DMS53 (cell line): ENCODE measurements at places on chromosomes 1 and 21.

DNA sequence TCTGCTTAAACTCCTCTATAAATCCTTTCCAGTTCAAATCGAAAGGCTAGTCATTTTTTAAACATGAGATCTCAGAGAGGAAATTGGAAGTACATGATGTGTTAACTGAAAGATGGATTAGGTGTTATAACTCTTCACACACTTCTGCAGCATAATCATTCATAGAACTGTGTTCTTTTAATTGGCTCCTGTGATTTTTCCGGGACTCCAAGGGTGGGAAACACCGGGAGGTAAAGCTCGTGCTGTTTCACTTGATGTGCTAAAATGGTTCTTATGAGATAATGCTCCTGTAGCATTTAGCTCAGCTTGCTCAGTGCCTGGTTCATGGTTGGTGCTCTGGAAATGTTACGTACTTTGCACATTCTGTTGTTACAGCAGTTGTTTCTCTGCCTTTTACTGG is 40.2 kb downstream of the CC2D1B start:
- no peak for DNase-seq

DNA sequence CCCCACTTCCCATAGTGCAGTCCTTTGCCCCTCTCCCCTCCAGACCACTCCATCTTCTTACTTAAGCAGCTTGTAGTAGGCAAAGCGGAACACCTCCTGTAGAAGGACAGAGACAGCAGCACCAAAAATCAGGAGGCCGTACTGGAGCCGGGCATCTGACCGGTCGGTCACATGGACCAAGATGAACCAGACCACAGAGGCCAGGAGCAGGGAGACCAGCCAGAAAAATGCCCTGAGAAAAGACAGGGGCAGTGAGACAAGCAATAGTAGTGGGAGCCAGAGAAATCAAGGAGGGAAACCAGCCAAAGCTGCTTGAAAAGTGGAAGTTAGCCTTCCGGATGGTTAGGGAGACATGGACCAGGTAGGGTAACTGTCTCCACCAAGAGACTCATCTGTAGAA is 920 bp downstream of the APH1A start:
- DNase-seq: no peak

GRCh38 chr1:42961312-42962091 is 2.8 kb upstream of the SLC2A1 start:
- peak; percentile 94 for DNase-seq

DNA sequence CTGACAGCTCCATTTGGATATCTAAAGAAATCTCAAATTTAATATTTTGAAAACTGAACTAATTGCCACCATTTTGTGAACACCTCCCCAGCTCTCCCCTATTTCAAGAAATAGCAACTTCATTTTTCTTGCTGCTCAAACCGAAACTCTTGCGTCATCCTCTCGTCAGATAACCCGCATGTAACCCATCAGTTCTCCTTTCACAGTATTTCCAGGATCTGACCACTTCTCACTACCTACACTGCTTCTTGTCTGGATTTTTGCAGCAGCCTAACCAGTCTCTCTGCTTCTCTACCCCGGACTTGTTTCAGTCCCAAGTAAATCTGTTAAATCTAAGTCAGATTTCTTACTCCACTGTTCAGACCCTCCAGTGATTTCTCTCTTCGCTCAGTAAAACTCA is 75.6 kb downstream of the MTR start:
- no peak for DNase-seq

GRCh38 chr1:6077919-6078318 is 32.2 kb downstream of the KCNAB2 start:
- DNase-seq: no peak

DNA sequence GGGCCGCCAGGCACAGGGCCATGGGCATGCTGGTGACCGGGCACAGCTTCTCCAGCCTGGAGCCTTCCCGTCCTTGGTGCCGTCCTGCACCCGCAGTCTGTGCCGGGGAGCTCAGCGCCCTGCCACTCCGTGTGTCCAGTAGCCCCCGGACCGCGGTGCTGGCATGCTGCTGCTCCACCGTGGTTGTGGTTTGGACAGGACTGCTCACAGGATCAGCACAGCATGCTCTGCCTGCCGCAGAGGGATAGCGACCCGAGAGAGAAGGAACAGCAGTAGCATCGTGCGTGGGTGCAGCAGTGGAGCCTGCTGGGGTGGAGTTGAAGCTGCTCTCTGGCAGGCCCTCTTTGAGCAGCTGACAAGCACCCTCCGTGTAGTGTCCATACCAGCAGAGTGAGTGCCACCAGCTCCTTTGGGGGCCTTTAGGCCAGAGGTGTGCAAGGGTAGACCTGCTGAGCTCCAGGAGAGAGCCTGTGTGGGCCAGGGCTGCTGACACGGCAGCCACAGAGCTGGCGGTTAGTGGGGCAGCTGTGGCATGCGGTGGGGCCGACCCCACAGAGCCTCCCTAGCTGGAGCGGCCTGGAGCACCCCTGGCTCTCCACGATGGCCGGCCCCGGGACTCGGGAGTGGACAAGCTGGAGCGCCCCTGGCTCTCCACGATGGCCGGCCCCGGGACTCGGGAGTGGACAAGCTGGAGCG is 6.4 kb upstream of the PCBP3 start:
- DNase-seq: peak; percentile 23

DNA sequence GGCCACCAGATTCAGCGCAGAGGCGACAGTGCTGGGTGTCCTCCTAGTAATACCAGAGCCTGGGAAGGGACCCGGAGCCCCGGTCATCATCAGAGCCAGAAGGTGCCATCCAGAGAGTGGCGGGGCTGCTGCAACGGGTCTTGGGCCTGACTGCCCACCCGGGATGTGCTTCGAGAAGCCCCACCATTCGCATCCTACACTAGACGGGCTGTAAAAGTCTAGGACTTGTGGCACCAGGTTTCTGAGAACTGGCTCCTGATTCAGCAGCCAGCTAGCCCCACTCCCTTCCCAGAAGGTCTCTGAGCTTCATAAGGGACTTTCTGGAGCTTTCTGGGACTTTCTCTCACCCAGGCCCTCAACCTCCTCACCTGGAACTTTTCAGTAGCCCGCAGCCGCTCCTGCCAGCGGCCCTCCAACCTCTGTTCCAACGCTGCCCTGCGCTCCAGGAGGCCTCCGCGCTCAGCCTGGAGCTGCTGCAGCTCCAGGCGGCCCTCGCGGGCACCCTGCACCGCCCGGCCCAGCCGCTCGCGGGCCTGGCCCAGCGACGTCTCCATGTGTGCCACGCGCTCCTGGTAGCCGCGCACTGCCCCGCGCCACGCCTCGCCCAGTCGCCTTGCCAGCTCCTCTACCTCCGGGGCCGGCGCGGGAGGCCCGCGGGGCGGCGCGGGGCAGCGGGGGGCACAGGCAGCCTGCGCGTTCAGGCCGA is 940 bp downstream of the NES start:
- DNase-seq: peak; percentile 71

DNA sequence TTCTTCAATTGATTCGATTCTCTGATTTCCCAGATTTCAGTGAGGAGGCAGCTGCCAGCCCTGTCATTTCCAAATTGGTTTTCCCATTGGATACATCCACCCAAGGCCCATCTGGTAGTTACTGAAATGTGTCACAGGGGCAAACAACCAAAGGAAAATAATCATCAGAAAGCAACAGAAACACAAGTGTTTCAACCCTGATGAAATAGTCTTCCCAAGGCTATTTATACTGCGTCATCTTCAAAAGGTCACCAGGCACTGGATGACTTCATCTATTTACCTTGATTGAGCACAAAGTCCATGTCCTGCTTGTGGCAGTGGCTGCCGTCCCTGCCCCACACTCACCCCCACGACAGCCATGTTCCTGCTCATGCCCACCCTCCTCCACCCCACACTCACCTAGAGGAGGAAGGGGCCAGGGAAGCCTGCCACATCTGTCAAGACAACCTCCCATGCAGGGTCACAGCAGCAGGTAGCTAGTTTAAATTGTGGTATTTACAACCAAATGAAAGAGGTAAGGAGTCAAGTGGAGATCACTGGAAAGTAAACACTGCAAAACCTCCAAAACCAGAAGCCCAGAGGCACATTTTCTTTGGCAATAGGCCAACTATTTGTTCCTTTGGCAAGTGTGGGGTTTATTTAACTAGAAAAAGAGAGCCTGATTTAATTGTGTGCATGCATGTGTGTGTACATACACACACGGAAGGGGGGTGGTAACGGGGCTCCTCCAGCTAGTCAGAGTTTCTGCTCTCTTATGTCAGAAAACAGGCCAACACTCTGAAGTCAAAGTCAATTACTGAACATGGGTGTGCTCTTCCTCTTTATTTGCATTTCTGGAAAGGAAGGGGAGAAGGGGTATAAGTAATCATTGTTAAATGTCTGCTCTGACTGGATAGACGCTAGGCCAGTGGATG is 49.5 kb upstream of the RAB4A start:
- DNase-seq: peak; percentile 98

DNA sequence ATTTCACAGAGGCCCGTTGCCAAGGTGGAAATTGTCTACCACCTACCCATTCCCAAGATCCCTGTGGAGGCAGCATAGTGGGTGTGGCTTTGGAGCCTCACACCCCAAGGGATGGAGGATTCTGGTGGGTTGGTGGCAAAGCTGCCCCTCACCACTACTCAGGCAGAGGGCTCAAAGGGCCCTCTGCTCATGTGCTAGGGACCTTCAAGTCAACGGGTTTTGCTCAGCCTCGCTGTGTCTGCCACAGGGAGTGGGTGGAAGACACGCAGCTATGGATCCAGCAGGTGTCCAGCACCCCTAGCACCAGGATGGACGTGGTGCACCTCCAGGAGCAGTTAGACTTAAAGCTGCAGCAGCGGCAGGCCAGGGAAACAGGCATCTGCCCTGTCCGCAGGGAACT is 2.3 kb downstream of the DNALI1 start:
- DNase-seq: no peak

DNA sequence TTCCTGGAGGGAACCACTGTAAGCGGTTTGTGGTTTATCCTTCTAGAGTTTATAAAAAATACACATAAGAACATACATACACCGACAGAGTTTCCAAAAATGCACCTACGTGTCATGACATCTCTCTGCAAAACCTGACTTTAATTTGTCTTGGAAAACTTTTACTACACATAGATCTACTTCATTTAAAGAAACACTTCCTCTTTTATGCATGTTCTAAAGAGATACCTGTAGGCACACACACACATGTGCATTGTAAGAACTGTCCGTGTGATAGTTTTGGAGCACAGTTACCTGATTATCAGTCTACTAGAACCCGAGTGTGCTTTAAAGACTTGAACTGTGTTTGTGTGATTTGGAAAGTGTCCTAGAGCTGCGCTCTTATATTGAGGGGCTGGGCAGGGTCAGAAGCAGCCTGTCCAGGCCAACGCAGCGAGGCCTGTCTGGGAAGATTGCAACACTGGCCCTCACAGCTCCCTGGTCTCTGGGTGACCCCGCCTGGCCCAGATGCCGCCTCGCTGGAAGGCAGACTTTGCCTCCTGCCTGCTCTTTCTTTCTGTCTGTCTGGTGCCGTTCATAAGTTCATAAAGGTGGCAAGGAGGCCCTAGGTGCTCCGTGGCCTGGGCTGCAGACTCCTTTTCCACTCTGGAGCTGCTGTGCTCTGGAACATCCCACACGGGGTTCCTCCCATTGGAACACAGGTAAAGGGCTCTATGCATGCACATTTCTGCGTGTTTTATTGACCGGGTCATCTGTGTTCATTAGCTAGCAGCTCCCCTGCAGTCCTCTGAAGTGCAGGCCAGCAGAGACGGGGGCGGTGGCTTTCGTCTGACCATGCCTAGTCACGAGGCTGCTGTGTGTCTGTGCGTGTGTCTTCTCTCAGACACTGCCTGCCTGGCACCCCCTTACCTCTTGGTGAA is 46.3 kb downstream of the AGPAT3 start:
- DNase-seq: no peak

- DNase-seq: no peak
Measured at GRCh38 chr1:171141688-171142415, 43.2 kb upstream of the FMO2 start.

GRCh38 chr1:54254055-54254454 is 54.1 kb downstream of the MRPL37 start:
- DNase-seq: no peak

GRCh38 chr1:160624464-160624863 is 22.4 kb downstream of the SLAMF1 start:
- DNase-seq: no peak

- DNase-seq: no peak
Measured at GRCh38 chr1:221994274-221994698, 252.4 kb upstream of the DUSP10 start.

- DNase-seq: peak; percentile 94
Measured at GRCh38 chr1:47941609-47942239, 55.5 kb downstream of the TRABD2B start.

- no peak for DNase-seq
Measured at GRCh38 chr1:55347866-55348265, 132.7 kb upstream of the USP24 start.

- DNase-seq: no peak
Measured at GRCh38 chr1:81327103-81327710, 473.5 kb upstream of the ADGRL2 start.

DNA sequence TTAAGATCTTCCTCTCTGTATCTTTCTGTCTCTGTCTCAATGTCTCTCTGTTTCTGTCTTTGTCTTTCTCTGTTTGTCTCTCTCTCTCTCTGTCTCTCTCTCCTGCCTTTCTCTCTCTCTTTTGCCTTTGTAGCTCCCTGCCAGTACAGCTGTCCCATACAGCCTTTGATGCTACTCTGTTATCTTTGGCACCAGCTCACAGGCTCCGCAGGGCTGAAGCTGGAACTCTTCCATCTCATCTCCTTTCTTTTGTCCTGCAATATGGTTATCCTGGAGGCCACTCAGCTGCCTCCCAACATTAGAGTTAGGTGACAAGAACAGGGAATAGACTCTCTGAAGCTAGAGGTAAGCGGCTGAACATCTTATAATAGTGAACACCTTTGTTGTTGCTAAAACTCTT is 354.3 kb upstream of the NEGR1 start:
- DNase-seq: no peak

DNA sequence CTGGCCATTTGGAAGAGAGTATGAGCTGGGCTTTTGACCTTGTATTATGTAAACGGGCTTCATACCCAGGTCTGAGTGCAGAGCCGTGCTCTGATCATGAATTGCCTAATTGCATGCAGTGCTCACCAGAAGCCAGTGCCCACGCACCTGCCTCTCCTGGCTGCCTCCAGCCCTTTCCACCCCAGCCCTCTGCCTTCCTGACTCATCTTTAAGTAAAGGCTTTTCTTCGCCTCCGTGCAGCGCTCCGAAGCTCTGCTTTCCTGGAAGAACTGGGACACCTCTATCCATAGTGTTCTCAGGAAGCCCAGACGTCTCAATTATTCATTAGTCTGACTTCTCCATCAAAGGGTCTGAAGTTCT is 413.7 kb downstream of the PTPRU start:
- peak; percentile 8 for DNase-seq

- DNase-seq: peak; percentile 58
Measured at GRCh38 chr1:180571832-180572636, 13.3 kb downstream of the OVAAL start.

DNA sequence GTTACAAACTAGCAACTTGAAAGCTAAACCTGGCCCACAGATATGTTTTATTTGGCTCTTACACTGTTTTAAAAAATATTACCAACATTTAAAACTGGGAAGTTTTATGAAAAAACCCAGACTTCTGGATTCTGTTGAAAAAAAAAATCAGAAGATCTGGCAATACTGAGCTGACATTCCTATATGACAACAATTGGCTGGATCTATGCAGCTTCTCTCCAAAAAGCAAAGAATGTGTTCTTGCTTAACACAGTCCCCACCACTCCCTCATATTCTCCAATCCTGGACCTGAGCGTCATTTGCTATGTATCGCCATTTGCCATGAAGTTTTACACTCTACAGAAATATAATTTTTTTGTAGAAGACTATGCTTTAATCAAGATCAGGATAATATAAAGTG is 859.6 kb downstream of the LTN1 start:
- DNase-seq: no peak
